Neural crest cell (in vitro differentiated cells): ENCODE measurements at places on chromosomes 2 and 18.

- no peak for DNase-seq
Measured at GRCh38 chr2:34815052-34815741, 1216.1 kb upstream of the FAM98A start.

- no peak for DNase-seq
Measured at GRCh38 chr2:9800975-9801726, 42.1 kb upstream of the TAF1B start.

DNA sequence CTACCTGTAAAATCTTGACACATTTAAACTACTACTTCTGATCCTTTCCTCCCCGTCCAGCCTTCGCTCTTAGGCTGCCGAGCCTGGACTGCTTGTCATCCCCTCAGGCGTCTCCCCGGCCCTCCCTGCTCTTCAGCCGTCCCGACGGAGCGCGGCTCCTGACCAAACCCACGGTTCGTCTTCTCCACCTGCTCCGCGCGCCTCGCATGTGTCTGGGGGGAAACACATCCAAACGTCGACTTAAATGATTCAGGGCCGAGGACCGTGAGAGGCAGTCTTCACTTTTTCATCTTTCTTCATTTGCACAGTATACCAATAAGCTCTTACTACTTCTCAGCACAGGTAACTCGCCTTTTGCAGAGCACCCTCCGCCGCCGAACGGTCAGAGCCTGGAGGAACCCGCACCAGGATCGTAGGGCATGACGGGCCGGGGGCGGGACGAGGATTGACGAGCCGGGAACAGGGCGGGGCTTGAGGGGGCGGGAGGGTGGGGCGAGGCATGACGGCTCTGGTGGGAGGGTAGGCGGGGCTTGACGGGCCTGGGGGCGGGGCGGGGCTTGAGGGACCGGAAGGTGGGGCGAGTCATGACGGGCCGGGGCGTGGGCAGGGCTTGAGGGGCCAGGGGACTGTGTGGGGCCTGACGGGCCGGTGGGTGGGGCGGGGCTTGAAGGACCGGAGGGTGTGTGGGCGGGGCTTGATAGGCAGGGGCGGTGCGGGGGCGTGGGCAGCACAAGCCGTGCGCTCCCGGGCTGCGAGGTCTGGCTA, at the start of gene SEH1L:
SEH1L (plus strand) TSS at position 727 of the 765 bp plus-strand sequence. CDS start 111 bp downstream, outside the sequence.
- DNase-seq, result peak; percentile 98

DNA sequence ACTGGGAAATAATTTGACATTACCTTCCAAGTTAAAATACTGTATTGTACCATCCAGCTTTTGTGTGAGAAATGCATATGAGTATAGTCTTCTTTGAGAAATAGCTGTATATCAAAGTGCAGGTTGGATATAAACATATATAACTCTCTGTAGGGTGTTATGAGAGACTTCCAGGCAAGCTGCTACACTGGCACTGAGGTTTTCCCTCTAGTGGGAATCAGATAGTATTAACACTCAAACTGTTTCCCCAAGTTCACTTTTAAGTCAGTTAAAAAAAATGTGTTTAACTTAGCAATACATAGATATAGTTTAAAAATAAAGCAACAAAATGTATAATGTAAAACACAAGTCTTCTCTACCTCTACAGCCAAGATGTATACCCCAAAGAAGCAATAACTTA, 368.4 kb upstream of the SLC8A1 start:
- no peak for DNase-seq

- DNase-seq, result peak; percentile 52
Measured at GRCh38 chr18:7221424-7222155, 9.3 kb upstream of the LRRC30 start.
